ENCODE measurements at places on chromosomes 12 and 14. TPM values are rescaled to one million over a fixed set of nuclear protein-coding genes. Genes with fewer than 3 reads are reported as not detected.

Gene HAL
- 0.23 TPM for total RNA-seq

DNA sequence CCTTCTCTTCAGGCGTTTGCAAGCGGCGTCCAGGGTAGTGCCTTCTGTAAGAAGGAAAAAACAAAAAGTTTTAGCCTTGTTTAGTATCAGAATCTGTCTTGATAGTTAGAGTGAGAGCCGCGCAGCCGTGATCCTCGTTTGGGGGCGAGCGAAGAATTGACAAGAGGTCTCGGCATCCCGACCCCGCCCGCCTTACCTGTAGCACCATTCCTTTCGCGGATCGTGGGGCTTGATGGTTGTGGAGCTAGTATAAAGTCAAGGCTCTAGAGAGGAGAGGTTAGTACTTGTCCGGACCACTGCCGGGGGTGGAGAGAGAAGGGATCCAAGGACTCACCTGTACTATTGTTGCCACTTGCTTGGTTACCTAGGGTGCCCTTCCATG is 494 bp downstream of the TMTC3 start:
- DNase-seq, result no peak

DNA sequence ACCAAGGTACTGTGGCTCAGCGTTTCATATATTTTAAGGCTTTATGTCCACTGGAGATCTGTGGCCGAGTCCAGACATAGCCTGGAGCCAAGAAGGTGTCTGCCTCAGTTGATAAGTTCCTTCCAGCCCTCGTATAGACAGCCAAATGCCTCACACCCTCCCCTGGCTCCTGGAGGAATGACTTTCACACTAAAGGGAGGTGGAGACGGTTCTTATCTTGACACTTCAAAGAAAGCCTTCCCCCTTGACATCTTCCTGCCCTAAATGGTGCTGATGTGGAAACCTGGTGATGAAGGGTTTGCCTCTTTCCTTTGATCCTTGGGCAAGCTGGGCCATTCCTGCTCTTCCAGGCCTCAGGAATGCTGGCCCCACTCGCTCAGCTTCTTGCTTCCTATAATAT is 474.8 kb upstream of the TBX3 start:
- DNase-seq, result no peak

DNA sequence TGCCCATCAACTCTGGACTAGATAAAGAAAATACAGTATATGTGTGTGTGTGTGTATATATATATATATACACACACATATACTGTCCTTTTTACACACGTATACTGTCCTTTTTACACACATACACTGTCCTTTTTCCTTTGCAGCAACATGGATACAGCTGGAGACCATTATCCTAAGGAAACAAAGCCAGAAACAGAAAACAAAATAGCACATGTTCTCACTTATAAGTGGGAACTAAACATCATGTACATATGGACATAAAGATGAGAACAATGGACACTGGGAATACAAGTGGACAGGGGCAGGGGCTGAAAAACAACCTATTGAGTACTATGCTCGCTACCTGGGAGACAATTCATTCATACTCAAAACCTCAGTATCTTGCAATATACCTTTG is 23.7 kb downstream of the VDR start:
- DNase-seq, result no peak

Gene FLRT2
- not detected for total RNA-seq

DNA sequence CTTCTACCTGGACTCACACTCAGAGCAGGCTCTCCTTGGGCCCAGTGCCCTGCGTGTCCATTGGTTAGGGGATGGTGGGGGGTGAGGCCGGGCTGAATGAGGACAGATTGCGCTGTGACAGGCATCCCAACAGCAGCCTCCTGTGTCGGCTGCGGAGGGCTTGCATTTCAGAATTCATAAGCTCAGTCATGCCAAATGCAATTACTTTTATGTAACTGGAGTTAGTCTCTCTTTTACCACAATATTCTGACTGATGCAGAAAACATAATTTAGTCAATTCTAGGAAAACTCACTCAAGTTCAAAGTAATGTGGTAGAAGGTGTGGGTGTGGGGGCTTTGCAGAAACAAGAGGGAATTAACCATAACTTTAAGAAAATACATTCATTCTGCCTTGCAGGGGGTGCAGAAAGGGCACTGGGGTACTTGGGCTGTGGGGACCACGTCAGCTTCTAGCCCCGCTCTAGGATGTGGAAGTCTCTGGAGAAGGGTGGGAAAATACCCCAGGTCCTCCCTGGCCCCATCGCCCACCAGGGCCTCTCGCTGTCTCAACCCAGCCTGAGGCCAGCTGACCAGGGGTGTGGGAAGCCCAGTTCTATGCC is 257.7 kb downstream of the ADGRD1 start:
- no peak for DNase-seq

Gene ERP27
- total RNA-seq, result 10.1 TPM

DNA sequence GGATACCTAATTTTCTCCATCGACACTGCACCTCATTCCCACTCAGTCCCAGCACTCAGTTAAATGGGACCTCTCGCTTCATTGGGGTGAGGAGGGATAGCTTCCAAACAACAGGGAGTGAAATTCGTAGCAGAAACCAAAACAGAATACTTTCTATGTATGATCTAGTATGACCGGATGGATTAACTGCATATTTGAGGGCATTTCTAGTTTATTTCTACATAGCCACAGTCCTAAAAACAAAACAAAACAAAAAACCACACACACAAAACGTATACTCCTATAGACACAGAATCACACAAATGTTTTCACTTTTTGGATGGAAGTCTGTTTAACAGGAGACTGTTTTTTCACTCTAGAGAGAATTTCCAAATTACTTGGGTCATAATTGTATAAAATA is 307.5 kb upstream of the FKBP4 start:
- DNase-seq, result no peak

DNA sequence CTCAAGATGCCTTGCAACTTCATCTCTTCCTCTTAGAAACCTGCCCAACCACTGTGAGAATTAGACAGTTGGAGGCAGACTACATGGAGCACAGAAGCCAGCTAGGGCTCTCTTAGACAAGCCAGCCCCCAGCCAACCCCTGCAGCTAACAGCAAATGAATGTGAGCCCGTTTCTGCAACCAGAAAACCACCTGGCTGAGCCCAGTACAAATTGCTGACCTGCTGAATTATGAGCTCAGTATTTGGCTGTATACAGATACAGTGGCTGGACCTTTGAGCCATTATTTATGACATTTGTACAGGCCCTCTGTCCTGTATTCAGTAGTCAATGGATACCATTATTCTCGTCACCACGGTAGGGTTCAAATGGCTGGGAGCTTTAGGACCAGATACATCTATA is 112.9 kb downstream of the TBX5 start:
- no peak for DNase-seq

GRCh38 chr12:12635651-12636050 is 24.0 kb downstream of the CREBL2 start:
- no peak for DNase-seq
